Stimulated activated CD8-positive, alpha-beta memory T cell treated with anti-CD3 and anti-CD28 coated beads, Interleukin-4, amount 100 ng/mL, for 48 hours (primary cell): ENCODE measurements at places on chromosomes 4 and X.

DNA sequence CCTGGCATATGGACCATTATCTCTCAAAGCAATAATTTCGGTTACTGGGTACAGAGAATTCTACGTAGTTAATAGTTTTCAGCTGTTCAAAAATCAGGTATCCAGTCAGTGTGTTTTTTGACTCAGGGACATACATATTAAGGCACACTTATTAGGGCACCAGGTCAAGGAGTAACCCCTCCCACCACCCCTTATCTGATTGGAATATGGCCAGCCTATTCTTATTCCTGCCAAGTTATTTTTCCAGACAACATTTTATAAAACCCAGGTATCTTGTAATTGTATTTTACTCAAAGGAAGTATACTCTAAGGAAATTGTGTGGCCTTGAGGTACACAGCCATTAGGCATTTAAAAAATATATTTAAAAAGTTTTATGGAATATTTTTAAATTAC lies 4.3 kb downstream of the ZFX start:
- DNase-seq = no peak

GRCh38 chr4:142944565-142944964 lies 98.5 kb upstream of the INPP4B start:
- no peak for DNase-seq

GRCh38 chr4:176266026-176266425 lies 3.0 kb downstream of the ASB5 start:
- no peak for DNase-seq

DNA sequence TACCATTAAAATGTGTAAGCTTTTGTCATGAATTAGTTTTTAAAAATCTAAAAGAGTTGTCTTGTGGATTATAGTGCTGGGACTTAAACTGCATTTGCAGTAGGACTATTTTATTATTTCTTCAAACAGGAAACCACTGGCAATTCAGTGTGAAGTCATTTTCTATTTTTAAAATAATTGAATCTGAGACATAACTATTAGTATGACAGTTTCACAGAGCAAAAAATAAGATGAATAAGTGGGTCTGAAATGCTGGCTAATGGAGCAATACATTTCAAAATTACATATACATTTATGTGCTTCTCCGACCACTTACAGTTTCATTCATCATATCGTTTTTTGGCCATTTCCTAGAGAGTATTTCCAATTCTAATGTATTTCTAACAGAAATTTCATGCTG lies 75.3 kb upstream of the RAPGEF2 start:
- no peak for DNase-seq

- DNase-seq = peak; percentile 63
These were observed 59.4 kb downstream of the POLR2B start for GRCh38 chr4:57037982-57038604.

GRCh38 chr4:155722816-155723499 lies 35.9 kb upstream of the GUCY1B1 start:
- no peak for DNase-seq

- no peak for DNase-seq
These were observed 236.2 kb downstream of the EVC2 start for GRCh38 chr4:5472160-5472591.
